ENCODE measurements at places on chromosomes 6 and 20.
A peak's percentile ranks its signal among the peaks of the same experiment; 100 is the strongest.

DNA sequence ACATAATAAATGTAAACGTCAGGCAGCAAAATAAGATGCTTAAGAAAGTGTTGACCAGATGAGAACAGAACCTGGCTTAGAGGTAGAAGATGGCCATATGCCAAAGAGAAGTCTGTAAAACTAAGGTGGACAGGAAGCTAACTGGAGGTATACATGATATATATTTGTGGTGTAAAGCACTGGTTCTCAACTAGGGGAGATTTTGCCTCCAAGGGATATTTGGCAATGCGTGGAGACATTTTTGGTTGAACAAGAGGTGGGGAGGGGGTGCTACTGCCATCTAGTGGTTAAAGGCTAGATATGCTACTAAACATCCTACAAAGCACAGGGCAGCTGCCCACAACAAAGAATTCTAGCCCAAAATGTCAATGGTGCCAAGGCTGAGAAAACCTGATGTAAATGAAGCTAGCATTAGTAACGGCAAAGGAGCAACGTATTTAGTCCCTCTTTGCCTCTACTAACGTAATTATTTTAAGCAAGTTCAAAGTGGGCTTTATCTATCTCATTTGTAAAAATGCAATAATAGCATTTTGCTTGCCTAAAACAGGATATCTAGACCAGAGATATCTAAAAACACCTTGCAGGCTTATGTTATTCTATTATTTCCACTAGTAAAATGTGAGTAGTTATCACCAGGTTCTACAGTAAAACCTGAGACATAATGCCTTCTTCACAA lies 182.6 kb downstream of the RNGTT start:
- DNase-seq = peak; percentile 34

- DNase-seq = no peak
Observed at GRCh38 chr20:16393297-16393696, 180.0 kb downstream of the KIF16B start.

DNA sequence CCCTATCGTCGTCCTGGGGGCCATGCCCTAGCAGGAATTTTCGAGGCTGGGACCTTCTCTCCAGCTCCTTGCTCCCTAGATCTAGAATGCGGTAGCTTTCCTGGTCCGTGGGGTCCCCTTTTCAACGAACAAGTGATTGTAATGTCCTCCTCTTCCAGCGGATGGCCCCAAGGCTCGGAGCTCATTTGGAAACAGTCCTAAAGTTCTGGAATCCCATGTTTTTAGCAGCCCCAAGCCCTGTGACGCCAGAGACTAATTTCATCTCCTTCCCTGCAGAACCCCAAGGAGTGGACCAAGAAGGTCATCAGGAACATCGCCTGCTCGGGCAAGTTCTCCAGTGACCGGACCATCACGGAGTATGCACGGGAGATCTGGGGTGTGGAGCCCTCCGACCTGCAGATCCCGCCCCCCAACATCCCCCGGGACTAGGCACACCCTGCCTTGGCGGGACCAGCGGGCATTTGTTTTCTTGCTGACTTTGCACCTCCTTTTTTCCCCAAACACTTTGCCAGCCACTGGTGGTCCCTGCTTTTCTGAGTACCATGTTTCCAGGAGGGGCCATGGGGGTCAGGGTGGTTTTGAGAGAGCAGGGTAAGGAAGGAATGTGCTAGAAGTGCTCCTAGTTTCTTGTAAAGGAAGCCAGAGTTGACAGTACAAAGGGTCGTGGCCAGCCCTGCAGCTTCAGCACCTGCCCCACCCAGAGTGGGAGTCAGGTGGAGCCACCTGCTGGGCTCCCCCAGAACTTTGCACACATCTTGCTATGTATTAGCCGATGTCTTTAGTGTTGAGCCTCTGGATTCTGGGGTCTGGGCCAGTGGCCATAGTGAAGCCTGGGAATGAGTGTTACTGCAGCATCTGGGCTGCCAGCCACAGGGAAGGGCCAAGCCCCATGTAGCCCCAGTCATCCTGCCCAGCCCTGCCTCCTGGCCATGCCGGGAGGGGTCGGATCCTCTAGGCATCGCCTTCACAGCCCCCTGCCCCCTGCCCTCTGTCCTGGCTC lies 48.5 kb downstream of the PYGB start:
- DNase-seq = no peak

DNA sequence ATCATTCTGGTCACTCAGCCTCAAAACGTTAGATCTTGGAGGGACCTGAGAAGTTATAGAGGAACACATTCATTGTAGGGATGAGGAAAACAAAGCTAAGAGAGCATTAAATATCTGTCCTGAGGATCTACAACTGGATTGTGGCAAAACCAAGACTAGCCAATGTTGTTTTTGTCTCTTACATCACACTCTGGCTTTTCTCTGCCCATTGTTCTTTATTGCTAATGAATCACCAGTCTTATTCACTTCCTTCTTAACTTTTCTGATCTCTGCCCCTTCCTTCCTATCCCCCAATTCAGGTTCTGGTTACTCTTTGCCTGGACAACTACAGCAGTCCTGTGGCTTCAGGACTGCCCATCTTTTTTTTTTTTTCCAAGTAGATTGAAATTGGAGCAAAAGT lies 57.0 kb upstream of the PREP start:
- no peak for DNase-seq

DNA sequence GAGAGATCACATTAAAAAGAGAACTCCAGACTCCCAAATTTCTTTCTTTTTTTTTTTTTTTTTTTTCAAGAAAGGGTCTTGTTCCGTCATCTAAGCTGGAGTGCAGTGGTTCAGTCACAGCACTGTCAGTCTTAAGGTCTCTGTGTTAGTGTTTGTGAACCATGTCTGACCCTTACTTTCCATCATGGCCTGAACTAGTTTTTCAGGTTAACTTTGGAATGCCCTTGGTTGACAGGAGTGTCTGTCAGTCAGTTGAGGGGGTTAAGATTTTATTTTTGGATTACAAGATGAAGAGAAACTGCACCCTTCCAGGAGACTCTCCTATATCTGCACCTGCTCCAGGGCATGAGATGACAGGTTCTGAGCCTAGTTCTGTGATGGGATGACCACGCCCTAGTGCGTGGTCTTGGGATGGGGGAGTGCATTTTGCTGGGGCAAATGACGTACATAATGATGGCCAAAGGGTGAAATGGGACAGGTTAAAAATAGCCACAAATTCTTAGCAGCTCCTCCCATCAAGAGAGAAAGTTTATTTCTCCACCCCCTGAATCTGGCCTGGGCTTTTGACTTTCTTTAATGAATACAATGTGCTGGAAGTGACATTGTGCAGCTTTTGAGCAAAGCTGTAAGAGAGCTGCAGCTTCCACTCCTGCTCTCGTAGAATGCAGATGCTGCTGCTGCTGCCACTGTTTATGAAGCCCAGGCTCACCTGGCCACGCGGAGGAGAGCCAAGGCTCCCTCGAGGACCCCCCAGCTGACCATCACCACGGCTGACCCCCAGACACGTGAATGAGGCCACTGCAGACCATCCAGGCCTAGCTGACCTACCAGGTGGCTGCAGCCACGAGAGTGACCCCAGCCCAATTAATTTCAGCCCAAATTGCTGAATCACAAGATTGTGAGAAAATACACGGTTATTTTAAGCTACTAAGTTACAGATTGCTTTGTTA lies 29.7 kb upstream of the FAM50B start:
- no peak for DNase-seq

- no peak for DNase-seq
Observed at GRCh38 chr6:114053791-114054190, 82.8 kb upstream of the HDAC2 start.

DNA sequence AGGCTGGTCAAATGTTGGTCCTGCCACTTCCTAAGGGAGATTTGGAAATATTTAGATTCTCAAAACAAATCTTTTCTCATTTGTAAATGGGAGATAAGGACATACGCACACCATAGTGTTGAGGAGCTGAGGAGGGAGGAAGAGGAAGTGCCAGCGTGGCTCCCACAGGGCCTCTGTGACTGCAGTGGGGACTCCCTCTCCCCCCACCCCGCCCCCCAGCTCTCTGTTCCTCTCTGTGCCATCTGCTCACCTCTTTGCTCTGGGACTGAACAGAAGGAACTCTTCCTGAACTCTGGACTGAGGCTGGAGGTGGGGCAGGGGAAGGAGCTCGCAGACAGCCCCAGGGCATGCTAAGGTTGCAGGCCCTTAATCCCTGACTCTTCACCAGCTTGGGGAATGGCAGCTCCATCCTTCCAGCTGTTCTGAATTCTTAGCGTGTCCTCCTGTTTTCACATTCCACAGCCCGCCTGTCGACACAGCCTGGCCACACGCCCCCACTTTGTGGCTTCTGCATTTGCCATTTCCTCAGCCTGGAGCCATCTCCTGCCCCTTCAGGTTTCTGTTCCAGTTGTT lies 11.4 kb downstream of the DDX27 start:
- no peak for DNase-seq

- no peak for DNase-seq
Observed at GRCh38 chr6:134443009-134443408, 125.1 kb upstream of the SGK1 start.

DNA sequence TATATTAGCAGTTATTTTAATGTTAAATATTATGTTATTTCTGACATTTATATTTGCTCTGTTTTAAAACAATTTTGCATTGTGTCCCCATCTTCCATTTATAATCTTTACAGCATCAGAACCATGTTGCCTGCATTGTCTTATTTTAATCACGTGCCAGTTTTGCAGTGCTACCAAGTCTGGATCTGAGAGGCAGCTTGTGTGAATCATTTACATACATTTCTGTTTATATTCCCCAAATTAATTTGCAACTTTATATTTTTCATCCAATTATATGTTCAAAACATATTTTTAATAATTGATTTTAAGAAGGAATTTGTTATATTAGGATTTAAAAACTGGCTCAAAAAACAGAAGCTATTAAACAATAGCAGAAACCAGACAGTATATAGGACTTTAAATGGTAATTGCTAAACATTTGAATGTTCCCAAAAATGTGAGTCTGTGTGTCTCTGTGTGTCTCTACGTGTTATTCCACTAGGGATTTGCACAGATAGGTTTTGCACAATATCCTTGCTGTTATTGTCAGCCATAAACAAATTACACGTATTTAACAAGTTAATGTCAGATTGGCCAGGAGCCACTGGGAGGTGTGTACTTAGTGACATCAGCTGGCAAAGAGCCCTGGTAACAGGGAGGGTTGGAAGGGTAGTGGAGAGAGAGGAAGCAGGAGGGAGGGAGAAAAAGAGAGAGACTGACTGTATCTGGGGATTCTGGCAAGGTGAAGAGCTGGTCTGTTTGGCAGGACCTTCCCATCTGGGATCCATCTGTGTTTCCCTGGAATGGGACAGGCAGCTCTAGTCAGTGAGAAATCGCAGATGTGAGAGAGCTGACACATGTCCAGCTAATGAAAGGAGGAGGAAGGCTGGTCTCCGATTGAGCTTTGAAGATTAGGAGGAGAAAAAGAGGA lies 72.1 kb downstream of the CBFA2T2 start:
- DNase-seq = peak; percentile 96

DNA sequence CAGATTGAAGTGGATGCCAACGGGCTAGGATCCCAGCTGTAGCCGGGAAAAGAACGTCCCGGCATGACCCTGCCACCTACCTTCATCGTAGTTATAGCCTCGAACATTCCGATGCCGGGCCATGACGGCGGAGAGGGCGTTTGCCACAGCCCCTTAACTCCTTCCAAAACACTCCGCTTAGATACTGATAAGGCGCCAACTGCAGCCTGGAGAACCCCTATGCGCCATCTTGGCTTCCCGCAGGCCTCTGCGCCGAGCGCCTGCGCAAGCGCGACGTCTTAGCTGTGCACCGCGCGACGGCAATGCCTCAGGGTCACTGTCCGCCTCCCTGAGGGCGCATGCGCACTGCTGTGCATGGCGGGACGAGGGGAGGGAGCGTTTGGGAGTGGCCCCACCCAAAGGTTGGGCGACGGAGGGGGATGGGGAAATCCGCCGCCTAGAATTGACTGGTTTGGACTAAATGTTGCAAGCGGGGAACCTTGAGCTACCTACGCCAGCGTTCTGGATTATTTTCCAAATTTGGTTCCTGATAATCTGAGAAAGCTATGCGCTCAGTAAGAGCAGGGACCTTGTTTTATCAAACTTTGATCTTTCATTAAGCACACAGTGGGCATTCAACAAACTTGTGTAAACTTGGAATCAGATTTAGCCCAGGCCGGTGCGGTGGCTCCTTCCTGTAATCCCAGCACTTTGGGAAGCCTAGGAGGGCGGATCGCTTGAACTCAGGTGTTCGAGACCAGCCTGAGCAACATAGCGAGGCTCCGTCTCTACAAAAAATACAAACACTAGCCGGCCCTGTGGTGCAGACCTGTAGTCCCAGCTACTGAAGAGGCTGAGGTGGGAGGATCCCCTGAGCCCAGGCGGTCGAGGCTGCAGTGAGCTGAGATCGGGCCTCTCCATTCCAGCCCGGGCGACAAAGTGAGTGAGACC lies at the start of gene HBS1L:
HBS1L (minus strand) TSS at position 254 of the 930 bp plus-strand sequence; CDS start at position 123, 131 bp downstream.
- peak; percentile 95 for DNase-seq

DNA sequence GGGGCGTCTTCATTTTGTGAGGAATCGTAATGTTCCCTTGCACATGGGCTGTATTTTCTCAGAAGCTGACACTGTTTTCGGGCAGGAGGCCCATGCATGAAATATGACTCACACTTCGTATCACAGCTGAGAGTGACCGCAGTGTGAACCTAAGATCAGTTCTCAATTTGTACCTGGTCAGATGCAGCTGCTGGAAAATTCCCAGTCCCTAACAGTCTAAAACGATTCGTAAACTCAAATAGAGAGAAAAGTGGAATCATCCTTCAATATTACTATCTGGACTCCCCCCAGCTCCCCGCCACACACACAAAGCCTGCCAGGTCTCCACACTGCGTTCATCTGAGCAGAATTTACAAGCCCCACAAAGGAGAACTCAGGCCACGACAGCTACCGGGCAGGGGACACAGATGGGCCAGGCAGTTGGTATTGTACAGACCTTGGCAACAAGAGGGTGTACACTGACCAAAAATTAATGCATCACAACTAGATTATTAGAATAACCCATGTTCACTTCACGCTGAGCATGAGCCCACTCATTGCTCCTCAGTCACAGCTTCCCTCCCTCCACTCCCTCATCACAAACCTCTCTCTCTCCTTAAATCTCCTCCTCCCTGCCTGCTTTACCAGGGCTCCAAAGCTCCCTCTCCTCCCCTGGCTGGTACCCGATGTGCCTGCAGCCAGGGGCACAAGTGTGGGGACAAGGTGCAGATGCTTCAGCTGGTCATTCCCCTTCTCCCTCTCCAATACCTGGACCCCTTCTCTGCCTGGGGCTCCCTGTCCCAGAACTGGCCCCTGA lies 488.4 kb downstream of the PREX1 start:
- no peak for DNase-seq

- peak; percentile 71 for DNase-seq
Observed at GRCh38 chr20:44642203-44643153, 9.0 kb downstream of the ADA start.

GRCh38 chr6:45896783-45897441 lies 118.7 kb downstream of the CLIC5 start:
- no peak for DNase-seq

- DNase-seq = no peak
Observed at GRCh38 chr6:75849329-75850025, 100.4 kb downstream of the MYO6 start.

DNA sequence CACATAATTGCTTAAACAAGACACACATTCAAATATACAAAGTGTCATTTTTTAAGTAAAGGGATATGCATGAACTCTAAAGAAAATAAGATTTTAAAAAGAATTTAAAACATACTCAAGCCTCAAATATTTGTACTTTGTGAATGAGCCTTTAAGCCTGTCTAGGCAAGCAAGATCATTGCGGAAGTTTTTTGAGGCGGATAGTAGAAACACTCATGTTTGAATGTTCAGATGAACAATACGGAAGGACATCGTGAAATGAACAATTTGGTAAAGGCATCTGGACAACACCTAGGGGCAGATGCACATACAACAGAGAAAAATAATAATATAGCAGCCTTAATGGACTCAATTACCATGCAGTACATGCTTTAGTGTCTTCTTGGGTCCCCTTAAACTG lies 928.9 kb downstream of the TFAP2A start:
- no peak for DNase-seq

Measured in DMS153 (cell line).